ENCODE measurements at places on chromosomes 6 and 20.

- no peaks in the 10 kb centered on the region for H3K36me3 ChIP-seq
- peak; percentile 74 for DNase-seq
- H3K4me1 ChIP-seq = no peaks in the 10 kb centered on the region
- H3K27ac ChIP-seq = no peak overlapping the region
Observed at GRCh38 chr20:1423625-1424106, 30.8 kb upstream of the FKBP1A start.

GRCh38 chr6:26198722-26199056, 111.5 kb downstream of the HFE start:
- peak overlapping the region; percentile 69 for H3K4me3 ChIP-seq
- H3K27me3 ChIP-seq = no peaks in the 10 kb centered on the region
- H3K27ac ChIP-seq = peak overlapping the region; percentile 97
- H3K36me3 ChIP-seq = no peaks in the 10 kb centered on the region

GRCh38 chr6:26570027-26570809, 26.5 kb upstream of the ABT1 start:
- no peaks in the 10 kb centered on the region for H3K27me3 ChIP-seq
- no peak overlapping the region for H3K4me3 ChIP-seq
- no peaks in the 10 kb centered on the region for H3K4me1 ChIP-seq
- no peaks in the 10 kb centered on the region for H3K36me3 ChIP-seq
- DNase-seq = no peak

DNA sequence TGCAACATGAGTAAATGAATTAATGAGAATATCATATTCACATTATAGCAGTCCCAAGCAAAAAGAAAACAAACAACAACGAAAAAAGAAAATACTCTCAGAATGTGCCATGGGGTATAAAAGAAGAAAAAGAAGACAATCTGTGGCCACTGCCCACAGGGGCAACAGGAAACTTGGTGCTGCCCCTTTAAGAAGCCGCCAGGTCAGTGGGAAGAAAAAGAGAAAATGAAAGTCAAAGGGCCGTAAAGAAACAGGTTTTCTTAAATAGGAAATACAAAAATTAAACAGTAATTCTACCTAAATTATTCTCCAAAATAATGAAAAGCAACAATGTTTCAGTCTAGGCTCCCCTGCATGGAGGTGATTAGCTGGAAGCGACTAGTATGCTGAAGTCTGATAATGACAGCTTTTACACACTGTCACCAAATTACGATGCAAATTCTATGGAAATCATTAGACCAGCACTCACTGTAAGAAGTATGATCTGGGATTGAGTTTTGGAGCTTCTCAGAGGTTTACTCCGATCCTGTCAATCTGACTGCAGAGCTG, 23.6 kb downstream of the GMDS start:
- no peaks in the 10 kb centered on the region for H3K36me3 ChIP-seq
- no peak for DNase-seq
- H3K27ac ChIP-seq = no peak overlapping the region
- peak overlapping the region; percentile 20 for H3K4me3 ChIP-seq

DNA sequence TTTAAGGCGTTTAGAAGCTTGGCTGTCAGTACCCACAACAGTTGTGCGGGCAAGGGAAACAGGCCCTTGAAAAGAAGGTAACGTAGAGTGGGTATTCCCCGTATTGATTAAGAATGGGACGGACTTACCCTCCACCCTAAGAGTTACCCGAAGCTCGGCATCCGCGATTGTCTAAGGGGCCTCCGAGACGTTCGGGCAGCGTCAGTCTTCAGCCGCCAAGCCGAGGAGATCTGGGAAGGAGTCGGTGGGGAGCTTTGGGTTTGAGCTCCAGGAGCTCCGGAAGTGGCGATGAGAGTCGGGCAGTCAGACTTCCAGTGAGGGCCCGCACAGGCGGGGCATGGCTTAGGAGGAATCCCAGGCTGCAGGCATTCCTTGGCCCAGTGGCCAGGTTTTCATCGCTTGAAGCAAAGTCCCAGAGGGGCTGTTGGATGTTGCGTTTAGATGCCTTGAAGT, 748.2 kb upstream of the ADGRB3 start:
- H3K27me3 ChIP-seq = no peaks in the 10 kb centered on the region
- H3K27ac ChIP-seq = no peak overlapping the region
- H3K36me3 ChIP-seq = no peaks in the 10 kb centered on the region
- no peaks in the 10 kb centered on the region for H3K4me1 ChIP-seq
- DNase-seq = no peak
- H3K4me3 ChIP-seq = no peak overlapping the region

- no peak overlapping the region for H3K4me3 ChIP-seq
- no peak overlapping the region for H3K27ac ChIP-seq
- no peaks in the 10 kb centered on the region for H3K4me1 ChIP-seq
Observed at GRCh38 chr6:105536961-105537360, 134.1 kb upstream of the PREP start.

GRCh38 chr6:8193541-8193940, 91.2 kb upstream of the EEF1E1 start:
- H3K4me3 ChIP-seq = no peak overlapping the region
- no peak overlapping the region for H3K27ac ChIP-seq
- H3K4me1 ChIP-seq = no peaks in the 10 kb centered on the region
- H3K36me3 ChIP-seq = no peaks in the 10 kb centered on the region

- no peak overlapping the region for H3K27ac ChIP-seq
- no peaks in the 10 kb centered on the region for H3K4me1 ChIP-seq
- DNase-seq = peak; percentile 38
- H3K27me3 ChIP-seq = no peaks in the 10 kb centered on the region
Observed at GRCh38 chr6:164303102-164303964, 888.8 kb downstream of the QKI start.

DNA sequence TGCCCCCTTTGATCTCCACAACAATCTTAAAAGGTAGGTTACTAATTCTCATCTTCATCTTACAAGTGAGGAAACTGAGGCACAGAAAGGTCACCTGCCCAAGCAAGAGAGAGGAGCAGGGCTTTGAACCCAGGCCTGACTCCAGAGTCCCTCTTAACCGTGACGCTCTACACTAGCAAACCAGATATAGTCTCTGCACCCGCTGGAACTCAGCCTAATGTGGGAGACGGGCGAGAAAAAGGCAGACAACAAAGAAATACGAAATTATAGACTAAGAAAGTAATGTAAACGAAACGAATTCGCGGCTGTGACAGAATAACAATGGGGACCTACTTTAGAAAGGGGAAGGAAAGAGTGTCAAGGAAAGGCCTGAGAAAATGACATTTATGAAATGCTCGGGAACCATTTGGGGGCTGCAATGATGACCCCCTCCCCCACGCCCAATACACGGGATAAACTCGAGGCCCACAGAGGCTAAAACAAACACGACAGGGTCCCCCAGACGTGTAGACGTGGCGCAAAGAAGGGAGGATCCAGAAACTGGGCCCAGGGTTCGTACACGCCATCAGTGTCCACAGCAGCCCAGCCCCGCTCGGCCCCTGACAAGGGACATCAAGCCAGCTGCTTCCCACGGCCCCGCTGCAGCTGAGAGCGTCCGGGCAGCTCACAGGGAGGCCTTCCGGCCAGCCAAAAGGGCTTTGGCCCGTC, 637 bp downstream of the TRPC4AP start:
- peak; percentile 32 for DNase-seq
- no peaks in the 10 kb centered on the region for H3K36me3 ChIP-seq
- peak overlapping the region; percentile 93 for H3K27ac ChIP-seq
- no peaks in the 10 kb centered on the region for H3K27me3 ChIP-seq
- H3K4me3 ChIP-seq = peak overlapping the region; percentile 85

GRCh38 chr6:154448448-154449096, 61.9 kb downstream of the CNKSR3 start:
- H3K36me3 ChIP-seq = no peaks in the 10 kb centered on the region
- H3K27ac ChIP-seq = no peak overlapping the region
- no peak for DNase-seq

DNA sequence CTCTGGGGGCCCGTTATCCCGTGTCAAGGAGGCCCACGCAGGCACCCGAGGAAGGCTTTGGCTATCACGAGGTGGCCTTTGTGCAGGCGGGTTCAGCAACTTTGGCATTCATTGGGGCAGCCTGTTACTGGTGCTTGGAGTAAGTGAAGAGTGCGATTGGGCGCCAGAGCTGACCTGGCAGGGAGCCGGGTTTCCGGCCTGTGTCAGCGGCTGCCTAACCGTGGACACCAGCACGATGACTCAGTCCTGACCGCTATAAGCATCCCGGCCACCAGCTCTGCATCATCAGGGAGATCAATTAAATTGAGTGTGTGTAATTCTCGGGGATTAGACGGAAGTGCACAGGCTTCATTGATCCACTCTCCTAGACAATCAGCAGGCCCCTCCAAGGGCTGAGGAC, 45.9 kb downstream of the CDH4 start:
- no peak overlapping the region for H3K27ac ChIP-seq
- no peak for DNase-seq
- H3K36me3 ChIP-seq = no peaks in the 10 kb centered on the region
- H3K4me1 ChIP-seq = no peaks in the 10 kb centered on the region

DNA sequence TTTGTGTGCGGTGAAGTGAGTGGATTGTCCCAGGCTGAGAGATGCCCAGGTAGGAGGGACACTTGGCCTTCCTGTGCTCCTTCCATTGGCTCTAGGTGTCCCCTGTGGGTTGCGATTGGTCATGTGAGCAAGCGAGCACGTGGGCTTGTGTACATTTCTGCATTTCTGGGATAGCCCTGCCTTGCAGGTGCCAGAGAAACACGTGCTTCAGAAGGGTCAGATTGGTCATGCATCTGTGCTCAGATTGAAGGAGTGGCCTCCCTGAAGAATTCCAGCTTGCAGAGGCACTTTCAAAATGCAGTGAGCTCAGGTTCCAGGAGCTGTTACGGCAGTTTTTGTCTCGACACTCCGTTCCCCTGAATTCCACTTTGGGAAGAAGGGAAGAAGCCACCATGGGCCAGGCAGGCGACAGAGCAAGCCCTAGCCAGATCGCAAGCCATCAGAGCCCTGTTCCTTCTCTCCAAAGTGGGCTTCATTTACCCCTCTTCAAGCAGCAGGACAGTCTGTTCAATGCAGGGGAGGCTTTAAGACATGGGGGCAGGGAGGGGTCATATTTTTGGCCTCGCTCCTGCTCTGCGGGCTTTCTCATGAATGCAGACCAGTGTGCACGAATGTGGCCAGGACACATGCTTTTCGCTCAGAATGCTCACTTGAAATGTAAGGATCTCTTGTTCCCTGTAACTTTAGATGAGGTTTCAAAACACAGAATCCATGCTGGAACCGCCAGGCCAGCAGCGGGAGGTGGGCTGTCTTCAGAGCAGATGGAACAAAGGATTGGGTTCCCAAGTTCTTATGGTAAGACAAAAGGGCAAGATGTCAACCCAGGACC, 78.6 kb upstream of the AKAP12 start:
- H3K36me3 ChIP-seq = no peaks in the 10 kb centered on the region
- no peaks in the 10 kb centered on the region for H3K4me1 ChIP-seq
- H3K27ac ChIP-seq = no peak overlapping the region
- no peak overlapping the region for H3K4me3 ChIP-seq

DNA sequence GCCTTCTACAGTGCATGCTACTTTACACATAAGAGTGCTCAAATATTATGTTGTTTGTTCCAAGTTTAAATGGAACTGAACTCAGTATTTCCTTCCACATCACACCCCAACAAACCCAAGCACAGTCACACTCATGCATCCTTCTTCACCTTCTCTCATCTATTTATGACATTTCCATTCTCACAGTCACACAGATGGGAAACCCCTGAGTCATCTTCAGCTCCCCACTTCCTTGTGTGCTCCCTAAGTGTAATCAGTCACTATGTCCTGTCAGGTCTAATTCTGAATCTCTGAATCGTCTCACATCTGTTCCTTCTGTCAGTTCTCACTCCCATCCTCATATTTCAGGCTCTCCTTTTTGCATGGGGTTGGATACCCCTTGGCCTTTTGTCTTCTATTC, 96.0 kb downstream of the RIMS1 start:
- no peak for DNase-seq
- H3K27me3 ChIP-seq = no peaks in the 10 kb centered on the region
- H3K4me1 ChIP-seq = no peaks in the 10 kb centered on the region
- no peak overlapping the region for H3K27ac ChIP-seq
- H3K4me3 ChIP-seq = no peak overlapping the region

GRCh38 chr6:150293423-150294173, 75.2 kb upstream of the IYD start:
- no peak for DNase-seq
- H3K4me1 ChIP-seq = no peaks in the 10 kb centered on the region
- no peaks in the 10 kb centered on the region for H3K27me3 ChIP-seq
- no peaks in the 10 kb centered on the region for H3K36me3 ChIP-seq

- DNase-seq = no peak
- H3K4me1 ChIP-seq = no peaks in the 10 kb centered on the region
- no peaks in the 10 kb centered on the region for H3K27me3 ChIP-seq
- no peaks in the 10 kb centered on the region for H3K36me3 ChIP-seq
- H3K27ac ChIP-seq = no peak overlapping the region
- no peak overlapping the region for H3K4me3 ChIP-seq
Observed at GRCh38 chr6:167481307-167481926, 156.5 kb downstream of the TTLL2 start.

GRCh38 chr6:82507112-82507511, 143.5 kb downstream of the TPBG start:
- no peak overlapping the region for H3K27ac ChIP-seq
- H3K36me3 ChIP-seq = no peaks in the 10 kb centered on the region
- H3K27me3 ChIP-seq = no peaks in the 10 kb centered on the region
- no peak for DNase-seq

GRCh38 chr20:63005862-63006539, 763 bp downstream of the BHLHE23 start:
- H3K4me3 ChIP-seq = no peak overlapping the region
- no peak overlapping the region for H3K27ac ChIP-seq
- H3K4me1 ChIP-seq = peaks cover 7% of the 10 kb centered on the region
- H3K27me3 ChIP-seq = peaks cover 94% of the 10 kb centered on the region
- DNase-seq = no peak

GRCh38 chr20:63500151-63500901, 1.4 kb upstream of the EEF1A2 start:
- no peak for DNase-seq
- H3K4me3 ChIP-seq = no peak overlapping the region
- no peaks in the 10 kb centered on the region for H3K27me3 ChIP-seq
- H3K4me1 ChIP-seq = peaks cover 8% of the 10 kb centered on the region

- no peak overlapping the region for H3K27ac ChIP-seq
- no peaks in the 10 kb centered on the region for H3K36me3 ChIP-seq
- H3K4me3 ChIP-seq = no peak overlapping the region
- no peaks in the 10 kb centered on the region for H3K4me1 ChIP-seq
Observed at GRCh38 chr20:15399781-15400180, 1062.4 kb upstream of the FLRT3 start.

- peaks cover 9% of the 10 kb centered on the region for H3K4me1 ChIP-seq
- H3K27me3 ChIP-seq = no peaks in the 10 kb centered on the region
- H3K36me3 ChIP-seq = no peaks in the 10 kb centered on the region
Observed at GRCh38 chr20:47524015-47524784, 22.5 kb downstream of the NCOA3 start.

GRCh38 chr6:13116155-13116554, 212.2 kb downstream of the TBC1D7 start:
- no peak overlapping the region for H3K4me3 ChIP-seq
- DNase-seq = no peak
- H3K27me3 ChIP-seq = no peaks in the 10 kb centered on the region
- H3K4me1 ChIP-seq = no peaks in the 10 kb centered on the region

DNA sequence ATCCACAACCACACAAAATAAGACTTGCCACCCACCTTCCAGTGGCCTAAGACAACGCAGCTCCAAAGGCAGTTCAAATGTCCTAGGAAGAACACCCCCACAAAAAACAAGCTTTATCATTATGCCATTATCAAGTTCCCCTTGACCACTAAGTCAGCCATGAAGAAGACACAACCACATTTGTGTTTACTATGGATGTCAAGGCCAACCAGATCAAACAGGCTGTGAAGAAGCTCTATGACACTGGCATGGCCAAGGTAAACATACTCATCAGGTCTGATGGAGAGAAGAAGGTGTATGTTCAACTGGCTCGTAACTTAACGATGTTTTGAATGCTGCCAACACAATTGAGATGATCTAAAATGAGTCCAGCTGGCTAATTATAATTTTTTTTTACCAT, 26.1 kb downstream of the SEC63 start:
- H3K27me3 ChIP-seq = no peaks in the 10 kb centered on the region
- no peak overlapping the region for H3K4me3 ChIP-seq
- DNase-seq = no peak
- H3K4me1 ChIP-seq = no peaks in the 10 kb centered on the region

Data from adrenal gland (tissue), 19 donors.